ENCODE measurements at places on chromosomes 6 and 20.

- no peak for DNase-seq
Observed at GRCh38 chr20:41345729-41346067, 5.1 kb downstream of the LPIN3 start.

GRCh38 chr20:4434681-4435080, 287.0 kb upstream of the PRND start:
- no peak for DNase-seq

DNA sequence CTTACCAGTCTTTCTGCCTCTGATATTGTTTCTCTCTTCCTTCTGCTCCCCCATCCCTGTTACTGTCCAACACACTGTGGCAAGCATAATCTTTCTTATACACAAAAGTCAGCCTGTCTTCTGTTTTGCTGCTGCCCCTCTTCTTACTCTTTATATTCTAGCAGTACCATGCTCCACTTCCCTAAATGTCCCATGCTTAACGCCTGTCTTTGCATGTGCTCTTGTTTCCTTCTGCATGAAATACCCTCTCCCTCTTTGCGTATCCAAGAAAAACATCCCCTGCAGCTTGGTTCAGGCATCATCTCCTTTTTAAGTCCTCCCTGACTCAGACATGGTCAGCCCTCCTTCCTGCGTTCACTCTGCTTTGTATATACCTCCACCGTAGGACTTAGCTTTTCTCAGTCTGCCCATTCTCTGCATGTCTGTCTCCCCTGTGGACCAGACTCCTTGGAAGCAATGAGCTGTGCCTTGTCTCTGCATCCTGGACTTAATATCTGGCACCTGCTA, 103.9 kb downstream of the CTNNBL1 start:
- no peak for DNase-seq

DNA sequence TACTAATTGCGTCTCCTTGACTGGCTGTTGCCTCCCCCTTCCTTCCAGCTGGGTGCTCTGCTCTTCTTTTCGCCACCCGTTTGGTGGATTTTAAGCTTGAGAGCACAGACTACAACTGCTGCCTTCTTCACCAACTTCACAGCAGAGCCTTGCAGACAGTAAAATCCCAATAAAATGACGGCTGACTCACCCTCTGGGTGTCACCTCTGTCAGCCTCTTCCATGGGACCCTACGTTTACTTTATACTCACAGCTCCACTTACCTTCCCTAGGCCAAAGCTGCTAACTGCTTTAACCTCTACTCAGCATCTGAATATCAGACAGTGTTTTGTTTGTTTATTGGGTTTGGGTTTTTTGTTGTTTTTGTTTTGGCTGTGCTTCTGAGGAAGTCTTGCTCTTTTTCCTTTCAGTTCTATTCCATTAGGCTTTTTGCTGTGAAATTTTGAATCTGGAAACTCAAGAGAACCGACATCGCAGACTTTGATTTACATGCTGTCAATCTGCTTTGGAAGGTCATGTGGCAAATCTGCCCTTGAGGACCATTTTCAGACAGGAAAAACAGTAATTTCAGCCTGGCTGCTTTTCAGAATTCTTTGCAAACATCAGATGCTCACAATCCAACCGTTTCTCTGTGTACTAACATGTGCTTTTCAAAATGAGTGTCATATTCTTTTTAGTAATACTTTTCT, 2.4 kb downstream of the AGPAT4 start:
- no peak for DNase-seq

DNA sequence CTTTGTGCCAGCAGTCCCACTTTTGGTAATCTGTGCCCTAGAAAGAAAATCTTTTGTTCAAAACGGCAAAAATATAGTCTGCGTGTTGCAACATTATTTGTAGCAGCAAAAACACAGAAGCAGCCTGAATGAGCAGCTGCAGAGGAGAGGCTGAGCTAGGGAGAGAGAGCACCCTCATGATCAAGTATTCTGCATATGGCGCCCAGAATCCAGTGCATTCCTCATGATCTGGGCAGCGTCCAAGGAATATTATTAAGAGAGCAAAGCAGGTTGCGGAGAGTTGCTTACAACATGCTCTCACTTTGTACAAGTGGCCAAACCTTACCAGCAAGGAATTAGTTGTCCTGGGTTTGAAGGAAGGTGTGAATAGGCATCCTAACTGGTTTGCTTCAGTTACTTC, 25.9 kb downstream of the KIZ start:
- DNase-seq: no peak

DNA sequence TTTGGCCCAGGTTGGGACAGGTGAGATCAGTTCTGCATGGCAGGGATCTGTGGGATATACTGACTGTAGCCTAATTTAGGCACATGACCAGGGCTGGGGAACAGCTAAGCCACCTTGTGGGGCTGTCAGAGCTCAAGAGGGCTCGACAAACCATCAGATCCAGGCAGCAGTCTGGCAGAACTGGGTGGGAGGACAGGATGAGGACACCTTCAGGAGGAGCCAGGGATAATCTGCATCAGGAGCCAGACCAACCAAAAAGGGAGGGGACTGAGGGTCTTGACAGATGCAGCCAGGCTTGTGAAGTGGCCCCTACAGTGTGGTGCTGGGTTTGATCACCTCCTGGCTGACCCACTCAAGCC, 123.4 kb downstream of the MAFB start:
- DNase-seq: no peak

DNA sequence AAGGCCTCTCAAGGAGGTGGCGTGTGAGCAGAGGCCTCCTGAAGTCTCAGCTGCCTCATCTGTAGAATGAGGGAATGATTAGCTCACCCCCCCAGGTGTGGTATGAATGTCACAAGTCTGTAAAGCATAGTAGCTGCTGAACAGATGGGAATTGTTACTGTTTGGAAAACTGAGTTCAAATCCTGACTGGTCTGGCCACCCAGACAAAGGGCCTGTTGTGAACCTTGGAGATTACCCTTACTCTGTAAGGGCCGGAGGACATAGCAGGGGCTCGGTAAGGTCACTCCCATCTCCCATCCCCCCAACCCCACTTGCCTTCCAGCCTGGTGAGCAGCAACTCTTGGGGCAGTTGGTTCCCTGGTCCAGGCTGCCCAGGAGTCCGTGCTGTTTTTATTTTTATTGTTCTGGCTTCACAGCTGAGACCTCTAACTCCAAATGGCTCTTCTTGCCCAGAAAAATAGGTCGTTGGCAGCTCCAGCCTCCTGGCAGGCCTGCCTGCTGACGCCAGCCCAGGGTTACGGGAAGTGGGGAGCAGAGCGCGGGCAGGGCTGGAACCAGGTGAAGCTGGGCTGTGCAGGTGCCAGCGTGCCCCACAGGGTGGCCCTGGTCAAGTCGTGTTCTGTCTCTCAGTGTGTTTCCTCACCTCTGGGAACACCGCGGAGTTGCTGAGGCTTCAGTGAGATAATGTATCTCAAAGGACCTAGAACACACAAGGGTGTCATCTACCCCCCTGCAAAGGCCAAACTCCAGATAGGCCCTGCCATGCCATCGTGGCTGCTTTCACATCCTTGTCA, 4.5 kb upstream of the SIRPA start:
- DNase-seq: no peak

DNA sequence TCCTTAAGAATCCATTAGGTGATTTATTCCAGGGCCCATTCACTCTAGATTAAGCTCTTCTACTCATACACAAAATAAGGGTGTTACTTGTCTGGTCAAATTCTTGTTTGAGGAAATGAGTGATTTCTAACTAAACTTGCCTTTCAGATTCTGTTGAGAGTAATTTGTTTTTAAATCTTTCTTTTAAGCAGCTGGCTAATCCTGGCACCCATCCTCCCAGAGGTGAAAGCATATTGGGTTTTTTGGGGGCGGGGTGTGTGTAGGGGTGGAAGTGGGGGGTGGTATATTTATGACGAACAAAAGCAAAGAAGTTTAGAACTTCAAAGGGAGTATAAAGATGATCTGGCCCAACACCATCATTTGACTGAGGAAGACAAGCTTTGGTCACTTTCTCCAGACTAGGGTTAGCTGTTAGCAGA, 94.7 kb downstream of the RTN4IP1 start:
- no peak for DNase-seq

DNA sequence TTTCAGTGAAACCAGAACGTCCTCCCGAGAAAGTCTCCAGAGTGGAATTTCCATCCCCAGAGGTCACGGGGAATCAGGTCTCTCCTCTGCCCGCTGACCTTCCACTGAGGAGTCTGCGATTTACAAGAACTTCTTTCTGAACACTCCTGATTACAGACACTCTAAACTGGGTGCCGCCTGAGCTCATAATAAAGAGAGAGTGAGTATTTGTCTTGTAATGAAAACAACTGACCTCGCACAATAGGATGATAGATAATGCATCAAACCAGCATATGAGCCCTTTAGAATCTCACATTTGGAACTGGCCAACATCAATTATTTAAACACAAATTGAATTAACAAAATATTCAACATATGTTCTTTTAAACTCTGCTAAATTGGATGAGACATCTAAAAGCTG, 47.5 kb downstream of the DLL1 start:
- no peak for DNase-seq

GRCh38 chr6:118354641-118355040, 193.5 kb upstream of the PLN start:
- peak; percentile 45 for DNase-seq

GRCh38 chr6:163132050-163132750, 282.3 kb upstream of the QKI start:
- no peak for DNase-seq
